Stimulated activated CD4-positive, alpha-beta T cell treated with anti-CD3 and anti-CD28 coated beads, Interleukin-4, amount 100 ng/mL, for 4 hours (primary cell): ENCODE measurements at places on chromosomes 6 and 20.

DNA sequence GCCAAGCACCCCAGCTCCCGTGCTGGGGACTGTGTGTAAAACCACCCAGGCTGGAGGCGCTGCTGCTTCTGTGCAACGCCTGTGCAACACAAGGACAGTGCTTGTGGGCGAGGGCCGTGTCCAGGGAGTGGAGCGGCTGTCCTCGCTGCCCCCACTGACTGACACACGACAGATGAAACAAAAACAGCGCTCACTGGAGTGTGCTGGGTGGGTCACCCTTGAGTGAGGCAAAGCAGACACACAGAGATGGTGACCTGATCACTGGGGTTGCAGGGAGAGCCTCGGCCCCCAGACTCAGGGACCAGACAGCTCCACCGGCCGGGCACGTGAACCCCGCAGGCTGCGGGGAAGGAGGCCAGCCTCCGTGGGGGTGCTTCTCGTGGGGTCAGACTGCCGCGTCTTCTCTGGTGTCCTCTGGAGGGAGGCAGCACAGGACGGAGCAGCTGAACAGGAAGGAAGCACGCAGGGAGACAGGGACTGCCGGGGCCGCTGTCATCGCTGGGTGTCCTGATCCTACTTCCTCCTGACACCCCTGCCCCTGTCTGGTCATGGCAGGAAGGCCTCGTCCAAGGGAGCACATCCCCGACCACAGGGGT is 75.9 kb upstream of the CST7 start:
- DNase-seq, result no peak

DNA sequence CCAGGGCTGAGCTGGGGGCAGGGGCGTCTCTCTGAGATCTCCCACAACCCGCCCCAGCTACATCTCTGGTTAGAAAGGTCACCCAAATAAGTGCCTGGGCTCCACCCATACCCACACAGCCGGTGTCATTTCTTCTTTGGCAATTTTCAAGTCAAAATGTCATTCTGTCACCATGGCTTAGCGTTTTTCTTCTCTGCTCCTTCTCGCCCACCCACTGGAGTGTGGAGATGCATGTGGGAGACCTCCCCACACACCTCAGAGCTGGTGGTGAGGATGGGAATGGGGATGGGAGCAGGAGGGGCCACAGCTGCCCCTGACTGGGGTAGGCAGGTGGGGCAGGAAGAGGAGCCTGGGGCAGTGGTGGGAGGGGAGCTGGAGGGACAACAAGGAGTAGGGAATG is 63.1 kb downstream of the CPNE5 start:
- no peak for DNase-seq

- no peak for DNase-seq
Observed at GRCh38 chr6:124887872-124888580, 74.2 kb upstream of the RNF217 start.

- DNase-seq, result no peak
Observed at GRCh38 chr6:39905640-39905975, 28.7 kb downstream of the MOCS1 start.

- no peak for DNase-seq
Observed at GRCh38 chr20:34525342-34525708, 9.1 kb downstream of the DYNLRB1 start.

DNA sequence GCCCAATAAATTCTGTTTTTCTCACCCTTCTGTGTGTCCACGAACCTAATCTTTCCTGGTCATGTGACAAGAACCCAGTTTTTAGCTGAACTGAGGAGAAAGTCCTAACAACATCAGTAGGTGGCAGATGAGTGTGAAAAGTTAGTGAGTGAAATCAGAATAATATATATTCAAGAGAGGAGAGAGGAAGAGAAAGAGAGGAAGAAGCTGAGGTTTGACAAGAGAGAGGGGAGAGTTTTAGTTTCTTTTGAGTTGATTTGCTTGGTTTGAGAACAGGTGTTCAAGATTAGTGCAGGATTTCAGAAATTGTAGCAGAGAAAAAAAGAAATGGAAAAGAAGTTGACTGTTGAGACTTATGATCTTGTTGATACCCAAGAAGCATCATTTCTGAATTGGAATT is 930.5 kb upstream of the FLRT3 start:
- no peak for DNase-seq

GRCh38 chr6:134199848-134200606 is 117.9 kb downstream of the SGK1 start:
- no peak for DNase-seq

GRCh38 chr6:139490482-139490881 is 116.0 kb upstream of the CITED2 start:
- DNase-seq, result no peak
